SHP77 treated with DMSO at 0.1 percent for 48 hours (cell line): ENCODE measurements at places on chromosomes 11 and 22.

- no peak for DNase-seq
Measured at GRCh38 chr11:113274713-113275582, 39.4 kb upstream of the TTC12 start.

DNA sequence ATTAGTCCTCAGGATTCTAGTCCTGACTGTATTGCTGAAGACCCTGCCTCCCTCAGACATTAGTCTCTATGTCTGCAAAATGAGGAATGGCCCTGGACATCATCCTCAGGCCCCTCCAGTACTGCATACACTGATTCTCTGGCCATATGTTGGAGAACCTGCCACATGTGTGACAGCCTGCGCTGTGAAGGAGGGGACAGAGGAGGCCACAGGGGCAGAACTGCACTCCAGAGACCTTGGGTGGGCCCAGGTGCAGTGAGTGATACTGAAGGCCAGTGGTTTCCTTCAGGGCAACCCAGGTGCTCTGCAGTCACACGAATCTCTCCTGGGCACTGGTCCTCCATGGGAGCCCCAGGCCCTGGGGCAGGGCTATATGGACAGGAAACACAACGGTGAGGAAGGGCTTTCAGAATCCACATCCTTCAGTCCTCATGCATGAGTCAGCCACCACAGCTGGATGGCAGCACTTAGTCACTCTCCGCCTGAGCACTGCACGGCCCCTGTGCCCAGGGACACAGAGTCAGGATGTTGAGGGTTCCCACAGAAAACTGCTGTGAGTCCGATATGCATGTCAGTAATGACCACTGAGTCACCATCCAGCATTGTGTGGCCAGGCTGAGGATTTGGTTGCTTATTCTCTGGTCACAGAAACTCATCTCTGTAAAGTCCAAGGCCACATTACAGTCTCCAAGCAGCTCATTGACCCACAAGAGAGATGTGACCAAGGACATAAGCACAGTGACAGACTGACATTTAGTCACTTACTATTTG lies 39.7 kb downstream of the ME3 start:
- no peak for DNase-seq

GRCh38 chr11:78691215-78691614 lies 116.6 kb upstream of the NARS2 start:
- DNase-seq, result no peak

- DNase-seq, result no peak
Measured at GRCh38 chr22:36562261-36562835, 33.4 kb upstream of the EIF3D start.

DNA sequence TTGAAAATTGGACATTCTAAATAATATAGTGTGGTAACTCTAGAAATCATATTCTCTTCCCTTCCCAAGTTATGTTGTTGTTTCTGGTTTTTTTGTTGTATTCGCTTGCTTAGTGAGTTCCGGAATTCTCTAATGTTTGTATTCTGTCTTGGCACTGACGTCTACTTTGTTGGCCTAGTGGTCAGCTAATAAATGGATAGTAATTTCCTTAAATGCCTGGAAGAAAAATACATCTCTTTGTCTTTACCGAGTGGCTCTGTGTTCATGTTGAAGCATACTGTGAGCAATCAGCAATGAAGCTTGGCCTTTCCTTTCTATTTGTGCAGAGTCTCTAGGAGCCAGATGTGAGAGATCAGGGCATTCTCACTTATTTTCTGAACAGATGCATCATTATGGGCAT lies 1225.7 kb downstream of the JRKL start:
- no peak for DNase-seq

DNA sequence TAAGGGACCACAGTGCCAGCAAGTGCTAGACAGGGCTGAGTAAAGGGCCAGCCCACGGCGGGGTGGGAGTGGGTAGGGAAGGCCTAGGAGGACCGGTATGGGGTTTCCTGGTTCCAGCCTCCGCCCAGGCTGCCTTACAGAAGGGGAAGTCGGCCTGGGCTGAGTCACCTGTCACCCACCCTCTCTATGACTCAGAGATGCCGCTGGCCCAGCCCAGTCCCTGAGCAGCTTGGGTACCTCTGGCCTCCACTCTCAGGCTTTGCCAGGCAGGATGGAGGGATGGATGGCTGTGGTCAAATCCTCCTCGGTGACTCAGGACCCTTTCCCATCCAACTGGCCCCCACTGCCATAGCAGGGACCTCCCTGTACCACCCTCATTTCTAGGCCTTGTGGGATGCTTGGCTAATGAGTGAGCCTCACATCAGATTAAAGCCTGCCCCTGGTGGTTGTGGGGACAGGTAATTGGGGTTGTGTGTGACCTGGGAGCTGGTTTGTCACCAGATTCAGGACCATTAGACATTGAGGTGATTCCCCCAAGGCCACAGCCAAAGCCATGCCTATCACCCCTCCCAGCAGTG lies 13.9 kb downstream of the SLC35E4 start:
- DNase-seq, result no peak

DNA sequence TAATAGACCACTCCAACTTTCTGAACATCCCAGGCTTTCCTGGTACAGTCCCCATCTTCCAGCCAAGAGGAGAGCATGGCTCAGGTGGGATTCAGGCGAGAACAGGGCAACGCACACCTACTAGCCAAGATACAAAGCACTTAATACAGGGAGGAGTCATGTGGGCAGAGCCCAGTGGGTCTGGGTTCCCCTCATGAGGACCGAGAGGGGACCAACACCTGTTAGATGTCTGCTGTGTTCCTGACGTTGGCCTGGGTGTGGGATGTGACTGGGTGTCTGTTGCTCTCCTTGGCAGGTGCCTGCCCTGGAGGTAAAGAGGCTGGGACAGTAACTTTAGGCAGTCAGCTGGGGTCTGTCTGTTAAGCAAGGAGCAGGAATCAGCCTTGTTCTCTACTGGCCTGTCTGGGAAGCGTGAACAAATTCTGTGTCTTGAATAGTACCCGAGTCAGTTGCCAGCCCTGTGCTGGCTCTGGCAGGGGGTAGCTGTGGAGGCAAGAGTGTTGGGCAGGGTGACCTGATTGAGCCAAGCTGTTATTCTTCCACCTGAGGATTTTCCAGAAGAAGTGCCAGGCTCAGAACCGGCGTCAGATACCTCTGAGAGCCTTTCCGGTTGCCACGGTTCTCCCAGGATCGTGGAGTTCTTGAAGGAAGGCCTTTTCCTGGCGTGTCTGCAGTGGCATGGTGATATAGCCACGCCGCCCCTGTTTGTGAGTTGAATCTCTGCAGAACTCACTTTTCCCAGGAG lies 56.3 kb downstream of the BCR start:
- no peak for DNase-seq

DNA sequence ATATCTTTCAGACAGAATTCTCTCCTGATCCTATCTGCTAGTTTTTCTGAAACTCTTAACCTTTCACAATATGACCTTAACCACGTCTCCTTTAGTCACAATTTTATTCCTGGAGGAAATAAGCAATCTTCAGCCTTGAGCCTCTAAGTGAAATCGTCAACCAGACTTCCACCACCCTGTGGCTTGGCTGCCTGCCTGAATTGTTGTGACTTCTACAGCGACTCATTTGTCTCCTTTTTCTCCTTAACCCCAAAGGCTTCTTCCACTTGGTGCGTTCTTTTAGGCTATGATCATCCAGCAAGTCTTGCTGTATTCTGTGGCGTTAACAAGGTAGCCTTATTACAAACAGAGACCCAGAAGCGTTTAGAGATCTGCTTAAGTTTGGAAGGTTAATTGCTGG lies 535.1 kb upstream of the ARHGAP42 start:
- no peak for DNase-seq

- DNase-seq, result no peak
Measured at GRCh38 chr11:78831571-78831970, 256.9 kb upstream of the NARS2 start.

- DNase-seq, result no peak
Measured at GRCh38 chr11:57424792-57425564, 1.9 kb downstream of the SLC43A3 start.

DNA sequence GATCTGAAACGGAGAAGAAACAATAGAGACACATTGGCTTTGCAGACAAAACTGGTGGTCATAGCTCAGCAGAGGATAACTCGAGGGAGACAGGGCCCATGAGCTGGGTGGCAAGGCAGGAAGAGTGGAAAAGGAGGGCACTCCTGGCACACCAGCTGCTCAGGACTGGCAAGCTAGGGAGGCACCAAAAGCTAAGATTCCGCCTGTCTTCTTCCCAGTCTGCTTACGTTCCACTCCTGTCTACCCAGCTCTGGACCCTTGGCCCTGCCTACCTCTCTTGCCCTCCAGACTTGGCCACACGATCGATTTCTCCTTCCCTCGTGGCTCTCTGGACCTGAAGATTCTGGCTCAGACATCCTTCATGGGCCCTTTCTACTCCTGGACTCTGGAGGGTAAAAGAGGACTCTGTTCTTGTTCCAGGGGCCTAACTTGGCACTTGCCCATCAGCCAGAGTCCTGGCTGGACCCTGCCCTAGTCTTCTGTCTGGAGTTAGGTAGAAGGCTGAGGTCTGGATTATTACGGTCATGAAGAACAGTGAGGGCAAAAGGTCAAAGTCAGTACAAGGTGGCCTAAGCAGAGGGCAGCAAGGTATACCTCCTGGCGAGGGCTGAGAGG lies 115.2 kb upstream of the PITPNB start:
- no peak for DNase-seq

DNA sequence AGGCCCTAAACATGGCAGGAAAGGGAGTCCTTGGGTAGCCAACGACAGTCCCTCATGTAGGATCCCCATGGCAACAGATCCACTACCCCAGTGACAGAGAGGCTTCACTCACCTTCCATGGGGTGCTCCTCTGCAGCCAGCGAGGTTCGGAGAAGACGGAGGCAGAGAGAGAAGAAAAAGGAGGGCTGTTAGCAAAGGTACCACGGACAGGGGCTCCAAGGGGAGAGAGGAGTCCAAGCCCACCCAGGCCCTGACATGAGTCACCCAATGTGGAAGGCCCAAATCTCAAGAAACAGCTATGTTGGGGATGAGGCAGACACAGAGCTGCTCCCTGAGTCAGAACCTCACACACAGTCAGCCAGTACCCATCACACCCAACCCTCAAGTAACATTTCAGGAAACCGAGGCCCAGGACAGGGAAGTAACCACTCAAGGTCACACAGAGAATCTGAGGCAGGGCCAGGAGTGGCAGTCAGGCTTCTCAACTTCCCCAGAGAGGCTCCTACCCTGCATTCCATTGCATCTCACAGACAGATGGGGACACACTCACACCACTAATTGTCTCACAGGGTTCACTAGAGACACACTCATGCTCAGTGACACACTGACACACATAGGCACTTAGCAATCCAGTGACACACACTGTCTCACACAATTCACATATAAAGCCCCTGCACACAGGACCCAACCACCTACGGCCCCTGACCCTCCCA lies 25.2 kb downstream of the NRXN2 start:
- DNase-seq, result no peak

DNA sequence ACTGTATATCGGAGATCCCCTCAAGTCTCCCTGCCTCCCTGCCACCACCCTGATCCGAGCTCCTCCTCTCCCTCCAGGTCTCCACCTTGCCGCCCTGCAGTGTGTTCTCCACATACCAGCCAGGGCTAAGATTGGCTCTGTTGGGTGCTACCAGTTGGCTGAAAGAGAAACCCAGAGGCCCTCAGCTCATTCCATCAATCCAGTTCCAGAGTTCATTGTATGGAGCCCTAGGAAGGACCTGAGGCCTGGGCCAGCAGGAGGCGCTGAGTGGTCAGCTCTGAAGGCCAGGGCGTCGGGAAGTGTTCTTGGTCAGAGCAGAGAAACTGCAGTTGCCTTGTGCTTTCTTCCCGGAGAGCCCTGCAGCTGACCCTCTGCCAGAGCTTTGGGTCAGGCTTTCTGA lies 2.2 kb upstream of the TOP3B start:
- DNase-seq, result no peak

DNA sequence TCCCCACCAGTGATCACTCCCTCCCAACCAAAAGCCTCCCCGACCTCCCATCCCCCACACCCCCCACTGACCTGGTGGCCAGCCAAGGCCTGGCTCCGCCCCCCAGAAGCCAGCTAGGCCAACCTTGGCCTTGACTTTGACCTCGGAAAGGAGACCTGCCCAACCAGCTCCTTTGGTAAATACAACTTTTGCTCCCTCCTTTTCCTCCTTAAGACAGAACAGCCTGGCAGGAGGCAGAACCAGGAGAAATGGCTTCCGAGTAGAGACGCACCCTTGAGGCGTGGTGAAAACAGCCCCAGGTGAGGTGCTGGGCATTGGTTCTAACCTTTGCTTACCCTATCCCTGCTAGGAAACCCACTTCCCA lies 27.0 kb downstream of the PLEKHA7 start:
- DNase-seq, result no peak

DNA sequence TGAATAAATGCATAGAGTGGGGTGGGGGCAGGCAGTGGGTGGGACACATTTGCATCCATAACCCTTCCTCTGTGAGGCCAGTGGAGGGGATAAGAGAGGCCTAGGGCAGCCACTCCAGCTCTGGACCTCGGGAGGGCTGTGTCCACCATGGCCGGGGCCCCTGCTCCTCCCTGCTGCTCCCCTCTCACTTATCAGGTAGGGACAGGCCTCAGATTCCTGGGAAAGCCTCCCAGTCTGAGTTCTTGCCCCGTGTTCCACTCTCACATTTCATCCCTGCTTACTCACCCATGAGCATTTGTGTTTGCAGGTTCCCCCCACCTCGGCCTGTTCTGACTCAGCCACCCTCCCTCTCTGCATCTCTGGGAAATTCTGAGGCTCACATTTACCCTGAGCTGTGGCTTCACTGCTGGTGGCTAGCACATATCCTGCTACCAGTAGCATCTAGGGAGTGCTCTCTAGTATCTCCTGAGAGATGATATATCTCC lies 128.7 kb upstream of the TOP3B start:
- DNase-seq, result no peak

DNA sequence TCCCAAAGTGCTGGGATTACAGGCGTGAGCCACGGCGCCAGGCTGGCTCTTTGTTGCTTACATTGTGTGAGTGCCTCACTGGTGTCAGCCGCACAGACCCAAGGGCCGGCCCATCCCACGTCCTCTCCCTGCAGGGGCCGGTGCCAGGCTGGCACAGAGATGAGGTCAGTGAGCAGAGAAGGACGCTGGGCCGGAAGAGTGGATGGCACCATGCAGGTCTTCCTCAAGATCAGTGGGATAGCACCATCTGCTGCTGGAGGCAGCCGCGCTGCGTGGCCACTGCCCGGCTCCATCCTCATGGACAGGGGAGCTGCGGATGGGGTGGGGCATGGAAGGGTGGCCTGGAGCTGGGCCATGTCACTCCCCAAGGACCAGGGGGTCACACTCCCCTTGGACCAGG lies 22.0 kb upstream of the FGF4 start:
- no peak for DNase-seq

DNA sequence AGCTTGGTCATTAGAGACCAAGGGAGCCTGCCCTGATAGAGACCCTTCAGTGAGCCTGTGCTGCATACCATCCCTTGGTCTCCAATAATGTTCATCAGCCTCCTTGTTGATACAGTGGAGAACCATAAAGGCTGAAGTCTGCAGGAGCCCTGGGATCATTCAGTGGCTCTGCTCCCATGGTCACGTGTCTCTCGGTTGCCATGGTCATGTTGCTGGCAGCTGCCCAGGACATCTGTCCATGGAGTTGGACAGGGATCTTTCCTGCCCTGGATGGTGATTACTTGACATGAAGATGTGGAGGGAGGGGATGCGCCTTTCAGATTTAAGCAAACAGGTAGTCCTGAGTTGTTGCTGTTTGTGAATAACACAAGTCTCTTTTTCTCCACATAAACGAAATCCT lies 38.2 kb downstream of the CYB5R2 start:
- DNase-seq, result no peak

- no peak for DNase-seq
Measured at GRCh38 chr22:22235558-22235957, 9.0 kb upstream of the VPREB1 start.

GRCh38 chr11:58616594-58616993 lies 5.9 kb upstream of the CNTF start:
- no peak for DNase-seq
